ENCODE measurements at places on chromosomes 4 and X. TPM values are rescaled to one million over a fixed set of nuclear protein-coding genes. Genes with fewer than 3 reads are reported as not detected.

DNA sequence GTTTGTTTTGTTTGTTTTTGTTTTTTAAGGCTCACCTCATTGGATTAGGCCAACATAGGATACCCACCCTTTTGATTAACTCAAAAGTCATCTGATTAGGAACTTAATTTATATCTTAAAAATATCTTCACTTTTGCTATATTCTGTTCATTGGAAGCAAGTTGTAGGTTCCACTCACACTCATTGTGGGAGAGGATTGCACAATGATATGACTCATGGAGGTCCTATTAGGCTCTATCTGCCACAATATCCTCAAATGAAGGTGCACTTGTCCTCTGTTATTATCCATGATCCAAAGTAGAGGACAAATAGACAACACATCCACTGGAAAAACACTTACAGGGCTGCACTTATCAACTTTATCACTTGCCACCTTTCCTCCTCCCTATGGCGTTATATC is 60.5 kb upstream of the ADAMTS3 start:
- no peak overlapping the region for H3K27ac ChIP-seq
- no peaks in the 10 kb centered on the region for H3K27me3 ChIP-seq
- H3K4me3 ChIP-seq, result no peak overlapping the region
- DNase-seq, result no peak
- no peaks in the 10 kb centered on the region for H3K4me1 ChIP-seq

The SLC49A3 gene
- total RNA-seq, result 18.3 TPM

The MAGED4B gene
- total RNA-seq, result not detected

GRCh38 chrX:70437921-70438665 is 6.5 kb upstream of the DLG3 start:
- no peak for DNase-seq
- H3K4me3 ChIP-seq, result no peak overlapping the region
- H3K36me3 ChIP-seq, result no peaks in the 10 kb centered on the region
- no peak overlapping the region for H3K27ac ChIP-seq
- no peaks in the 10 kb centered on the region for H3K4me1 ChIP-seq
- no peaks in the 10 kb centered on the region for H3K27me3 ChIP-seq

- H3K4me3 ChIP-seq, result no peak overlapping the region
- no peaks in the 10 kb centered on the region for H3K4me1 ChIP-seq
- H3K36me3 ChIP-seq, result no peaks in the 10 kb centered on the region
These were observed 931.2 kb downstream of the CCSER1 start for GRCh38 chr4:91058345-91058744.

Measured in breast epithelium (tissue), 4 donors.